A549 treated with Hydrocortisone at 1 μM for 4 hours (cell line): ENCODE measurements at places on chromosomes 5 and 9. TPM values are rescaled to one million over a fixed set of nuclear protein-coding genes. Genes with fewer than 3 reads are reported as not detected.

MBLAC2 gene
- total RNA-seq: 2.0 to 3.0 TPM (median 2.5 TPM) in 5 replicates

ZFAND5 gene
- 166 to 271 TPM (median 234 TPM) in 5 replicates for total RNA-seq

PPP3R2 gene
- total RNA-seq: not detected in 5 replicates

LRRC70 gene
- total RNA-seq: 0.08 to 0.22 TPM (median 0.15 TPM) in 3 of 5 replicates, not detected in the others

DNAJA1 gene
- 206 to 290 TPM (median 238 TPM) in 5 replicates for total RNA-seq

MTAP gene
- 6.2 to 22.1 TPM (median 8.5 TPM) in 5 replicates for total RNA-seq

ZFP37 gene
- total RNA-seq: 1.3 to 2.5 TPM (median 1.9 TPM) in 5 replicates

TOPORS gene
- total RNA-seq: 10.0 to 15.8 TPM (median 11.4 TPM) in 5 replicates

NAIP gene
- 0.35 to 0.48 TPM (median 0.45 TPM) in 5 replicates for total RNA-seq

MRPS2 gene
- 104 to 133 TPM (median 129 TPM) in 5 replicates for total RNA-seq

IL9 gene
- total RNA-seq: not detected in 5 replicates

CNTNAP3B gene
- total RNA-seq: 14.9 to 15.8 TPM (median 15.1 TPM) in 5 replicates

PTGER4 gene
- total RNA-seq: 3.8 to 7.5 TPM (median 5.5 TPM) in 5 replicates

PCDHGA1 gene
- 0.22 to 0.38 TPM (median 0.31 TPM) in 5 replicates for total RNA-seq

LRRC19 gene
- not detected in 5 replicates for total RNA-seq

GABRA1 gene
- not detected in 5 replicates for total RNA-seq

IL13 gene
- total RNA-seq: 0.08 TPM in 1 of 5 replicates, not detected in the others

SPAAR gene
- total RNA-seq: 0.05 to 0.15 TPM (median 0.07 TPM) in 3 of 5 replicates, not detected in the others

PCDHA12 gene
- 2.7 to 3.6 TPM (median 2.8 TPM) in 5 replicates for total RNA-seq

PCDHB2 gene
- 3.1 to 3.9 TPM (median 3.4 TPM) in 5 replicates for total RNA-seq

KIF20A gene
- 39.4 to 57.5 TPM (median 43.3 TPM) in 5 replicates for total RNA-seq

GIN1 gene
- 4.1 to 6.9 TPM (median 4.1 TPM) in 5 replicates for total RNA-seq

SUSD1 gene
- 12.5 to 16.6 TPM (median 14.1 TPM) in 5 replicates for total RNA-seq

CDC25C gene
- total RNA-seq: 8.8 to 11.3 TPM (median 9.4 TPM) in 5 replicates

FAM151B gene
- 1.1 to 1.7 TPM (median 1.4 TPM) in 5 replicates for total RNA-seq

NR4A3 gene
- total RNA-seq: 1.7 to 2.3 TPM (median 2.0 TPM) in 5 replicates

SMIM32 gene
- total RNA-seq: not detected in 5 replicates

INSYN2B gene
- 0.12 to 0.25 TPM (median 0.16 TPM) in 5 replicates for total RNA-seq

ZNF483 gene
- total RNA-seq: 0.18 to 0.94 TPM (median 0.49 TPM) in 5 replicates

RAB3C gene
- not detected in 5 replicates for total RNA-seq

SH3GL2 gene
- 0.05 to 0.14 TPM (median 0.11 TPM) in 5 replicates for total RNA-seq

CDH10 gene
- total RNA-seq: 0.09 to 0.20 TPM (median 0.14 TPM) in 5 replicates

HMCN2 gene
- total RNA-seq: 0.02 to 0.16 TPM (median 0.10 TPM) in 4 of 5 replicates, not detected in the other

GDA gene
- total RNA-seq: 0.91 to 1.2 TPM (median 1.2 TPM) in 5 replicates

MPDZ gene
- 8.9 to 15.1 TPM (median 10.3 TPM) in 5 replicates for total RNA-seq

FOXD4L3 gene
- total RNA-seq: 0.08 to 0.16 TPM (median 0.12 TPM) in 3 of 5 replicates, not detected in the others

RASGEF1C gene
- total RNA-seq: 0.08 to 0.20 TPM (median 0.11 TPM) in 5 replicates

ELOVL7 gene
- total RNA-seq: 8.4 to 14.7 TPM (median 10.7 TPM) in 5 replicates

PRDM9 gene
- 0.03 TPM in 1 of 5 replicates, not detected in the others for total RNA-seq

PRRT1B gene
- 0.14 to 0.61 TPM (median 0.30 TPM) in 5 replicates for total RNA-seq

HRH2 gene
- total RNA-seq: 0.38 to 0.59 TPM (median 0.41 TPM) in 5 replicates

GTF2H2C gene
- total RNA-seq: 32.0 to 41.4 TPM (median 32.2 TPM) in 5 replicates

ARID3C gene
- 0.21 to 0.25 TPM (median 0.22 TPM) in 5 replicates for total RNA-seq

RNF224 gene
- total RNA-seq: 0.07 to 0.24 TPM (median 0.14 TPM) in 5 replicates

OR1L1 gene
- not detected in 5 replicates for total RNA-seq

POLK gene
- 7.9 to 13.8 TPM (median 10.5 TPM) in 5 replicates for total RNA-seq

IFNA2 gene
- total RNA-seq: not detected in 5 replicates

VLDLR gene
- 16.3 to 23.6 TPM (median 19.0 TPM) in 5 replicates for total RNA-seq

PLAC8L1 gene
- total RNA-seq: 0.20 to 0.40 TPM (median 0.22 TPM) in 5 replicates

FBN2 gene
- 12.6 to 23.1 TPM (median 18.3 TPM) in 5 replicates for total RNA-seq

STPG3 gene
- not detected in 5 replicates for total RNA-seq

OTP gene
- 0.03 to 0.16 TPM (median 0.13 TPM) in 5 replicates for total RNA-seq
